T-cell (primary cell): ENCODE measurements at places on chromosomes 4 and X.

DNA sequence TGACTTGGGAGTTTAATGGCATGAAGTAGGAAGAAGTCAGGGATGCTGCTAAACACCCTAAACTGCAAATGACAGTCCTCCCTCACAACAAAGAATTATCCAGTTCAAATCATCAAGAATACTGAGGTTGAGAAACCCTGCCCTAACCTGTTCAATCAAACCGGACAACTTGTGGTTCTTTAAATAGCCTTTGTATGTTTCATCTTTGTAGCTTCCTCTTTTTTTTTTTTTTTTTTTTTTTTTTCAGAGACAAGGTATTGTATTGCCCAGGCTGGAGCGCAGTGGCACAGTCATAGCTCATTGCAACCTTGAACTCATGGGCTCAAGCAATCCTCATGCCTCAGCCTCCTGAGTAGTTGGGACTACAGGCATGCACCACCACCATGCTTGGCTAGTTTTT, 52.5 kb upstream of the TTC29 start:
- DNase-seq: no peak
- no peak overlapping the region for H3K4me3 ChIP-seq
- no peaks in the 10 kb centered on the region for H3K36me3 ChIP-seq
- H3K27ac ChIP-seq: no peak overlapping the region
- H3K27me3 ChIP-seq: peaks cover 1% of the 10 kb centered on the region
- no peaks in the 10 kb centered on the region for H3K4me1 ChIP-seq

DNA sequence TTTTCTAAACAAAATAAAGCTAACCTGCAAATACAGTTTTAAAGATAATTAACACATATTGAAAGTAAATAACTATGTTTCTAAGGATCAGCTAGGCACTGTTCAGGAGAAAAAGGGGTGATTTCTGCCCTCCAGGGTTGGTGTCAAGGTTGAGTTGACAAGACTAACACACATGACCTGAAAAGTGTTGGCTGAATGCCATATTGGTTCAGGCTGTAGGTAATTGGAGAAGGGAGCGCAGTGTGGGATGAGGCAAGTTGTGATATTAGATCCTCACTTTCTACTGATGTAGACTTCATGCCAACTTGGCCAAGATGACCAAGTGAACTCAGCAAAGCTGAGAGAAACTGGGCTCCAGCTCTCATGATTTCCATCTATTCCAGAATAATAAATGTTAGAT, 42.2 kb downstream of the PPM1K start:
- no peak for DNase-seq
- no peak overlapping the region for H3K4me3 ChIP-seq
- peaks cover 5% of the 10 kb centered on the region for H3K27me3 ChIP-seq

GRCh38 chr4:186192066-186192612, 772 bp downstream of the CYP4V2 start:
- H3K36me3 ChIP-seq: peaks cover 5% of the 10 kb centered on the region
- peak overlapping the region; percentile 90 for H3K4me3 ChIP-seq
- no peak for DNase-seq
- peaks cover 9% of the 10 kb centered on the region for H3K4me1 ChIP-seq
- no peaks in the 10 kb centered on the region for H3K27me3 ChIP-seq

DNA sequence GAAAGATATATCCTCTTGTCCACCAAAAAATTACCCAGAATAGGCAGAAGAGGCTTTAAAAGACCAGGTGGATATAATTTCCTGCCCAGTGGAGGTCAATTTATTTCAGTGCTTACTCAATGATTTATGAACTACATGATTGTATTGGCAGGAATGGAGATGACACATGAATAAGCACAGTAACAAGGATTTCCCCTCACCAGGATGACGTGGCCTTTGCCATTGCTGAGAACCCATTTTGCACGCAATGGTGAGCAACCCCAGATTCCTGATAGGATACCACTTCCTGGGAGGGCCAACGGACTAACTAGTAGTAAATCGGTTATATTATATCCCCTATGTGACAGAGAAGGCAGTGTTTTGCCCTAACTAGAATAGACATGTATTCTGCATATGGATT, 11.6 kb upstream of the TTC29 start:
- no peak overlapping the region for H3K27ac ChIP-seq
- DNase-seq: no peak
- no peaks in the 10 kb centered on the region for H3K36me3 ChIP-seq

GRCh38 chr4:2406920-2407319, 11.5 kb downstream of the ZFYVE28 start:
- no peaks in the 10 kb centered on the region for H3K36me3 ChIP-seq
- H3K27me3 ChIP-seq: peaks cover 8% of the 10 kb centered on the region
- H3K4me1 ChIP-seq: peaks cover 46% of the 10 kb centered on the region
- DNase-seq: no peak

DNA sequence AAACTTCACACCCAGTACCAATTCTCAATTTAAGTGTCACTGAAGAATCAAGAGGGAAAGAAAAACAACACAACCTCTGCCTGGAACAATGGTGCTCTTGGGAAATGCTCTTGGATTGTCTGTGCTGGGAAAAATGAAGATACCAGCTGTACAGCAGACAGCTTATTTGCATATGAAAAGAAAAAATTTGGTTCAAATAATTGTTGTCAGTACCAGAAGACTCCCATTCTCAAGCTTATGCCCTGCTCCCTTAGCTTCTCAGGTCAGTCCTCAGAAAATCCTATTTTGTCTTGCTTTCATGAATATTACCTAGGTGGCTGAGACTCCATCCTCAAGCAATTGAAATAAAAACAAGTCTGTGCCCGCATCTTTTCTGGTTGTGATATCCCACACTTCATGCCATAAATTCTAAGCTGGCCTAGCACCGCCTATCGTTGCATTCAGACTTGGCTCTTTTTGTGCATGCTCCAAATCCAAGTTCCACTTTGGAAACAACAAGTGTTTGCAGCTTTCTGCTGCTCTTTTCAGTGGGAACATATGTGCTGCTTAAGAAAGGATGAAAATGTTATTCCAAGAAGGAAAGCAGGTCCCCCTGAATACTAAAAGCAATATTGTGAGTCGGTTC, 431.6 kb downstream of the INPP4B start:
- peak overlapping the region; percentile 42 for H3K27ac ChIP-seq
- DNase-seq: no peak
- no peaks in the 10 kb centered on the region for H3K36me3 ChIP-seq
- H3K4me1 ChIP-seq: peaks cover 16% of the 10 kb centered on the region
- no peaks in the 10 kb centered on the region for H3K27me3 ChIP-seq
- H3K4me3 ChIP-seq: no peak overlapping the region

DNA sequence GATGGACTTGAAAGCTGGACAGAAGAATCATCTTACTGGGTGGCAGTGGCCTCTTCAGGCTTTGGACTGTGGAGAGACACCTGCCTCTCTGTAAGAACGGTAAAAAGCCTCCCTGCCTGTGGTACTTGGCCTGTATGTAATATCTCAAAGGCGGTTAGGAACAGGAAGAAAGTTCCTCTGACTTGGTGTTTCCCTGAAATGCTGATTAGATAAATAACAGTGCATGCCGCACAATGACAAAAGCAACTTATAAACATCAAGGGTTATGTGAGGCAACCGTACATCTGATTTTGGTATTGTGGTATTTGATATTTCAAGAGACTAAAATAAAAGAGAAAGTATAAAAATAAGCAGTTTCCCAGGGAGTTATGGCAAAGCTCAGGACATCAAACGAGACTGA, 92.4 kb upstream of the SORBS2 start:
- H3K27ac ChIP-seq: no peak overlapping the region
- no peaks in the 10 kb centered on the region for H3K36me3 ChIP-seq
- no peak overlapping the region for H3K4me3 ChIP-seq
- no peak for DNase-seq

DNA sequence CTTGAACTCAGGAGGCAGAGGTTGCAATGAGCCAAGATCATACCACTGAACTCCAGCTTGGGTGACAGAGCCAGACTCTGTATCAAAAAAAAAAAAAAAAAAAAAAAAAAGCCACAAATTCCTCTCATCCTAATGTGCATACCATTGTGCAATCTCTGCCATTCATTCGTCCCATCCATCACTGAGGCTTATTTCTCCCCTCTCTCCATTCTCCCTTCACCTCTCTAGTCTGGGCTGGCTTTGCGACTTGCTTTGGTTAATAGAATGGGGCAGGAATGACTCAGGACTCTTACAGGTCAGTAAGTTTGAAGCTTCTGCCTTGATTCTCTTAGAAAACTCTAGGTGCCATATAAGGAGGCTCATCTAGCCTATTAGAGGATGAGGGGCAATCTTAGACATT, 60.3 kb upstream of the DDX3X start:
- no peak for DNase-seq
- no peaks in the 10 kb centered on the region for H3K27me3 ChIP-seq
- H3K36me3 ChIP-seq: no peaks in the 10 kb centered on the region
- peaks cover 14% of the 10 kb centered on the region for H3K4me1 ChIP-seq
- H3K4me3 ChIP-seq: no peak overlapping the region

- no peaks in the 10 kb centered on the region for H3K36me3 ChIP-seq
- H3K4me3 ChIP-seq: no peak overlapping the region
- no peaks in the 10 kb centered on the region for H3K27me3 ChIP-seq
- H3K4me1 ChIP-seq: no peaks in the 10 kb centered on the region
- no peak for DNase-seq
Observed at GRCh38 chr4:181121733-181122132, 1121.5 kb upstream of the TENM3 start.

- no peak overlapping the region for H3K27ac ChIP-seq
- no peak overlapping the region for H3K4me3 ChIP-seq
- no peaks in the 10 kb centered on the region for H3K36me3 ChIP-seq
- no peaks in the 10 kb centered on the region for H3K4me1 ChIP-seq
- DNase-seq: no peak
- H3K27me3 ChIP-seq: no peaks in the 10 kb centered on the region
Observed at GRCh38 chr4:100979736-100980135, 367.6 kb downstream of the PPP3CA start.

DNA sequence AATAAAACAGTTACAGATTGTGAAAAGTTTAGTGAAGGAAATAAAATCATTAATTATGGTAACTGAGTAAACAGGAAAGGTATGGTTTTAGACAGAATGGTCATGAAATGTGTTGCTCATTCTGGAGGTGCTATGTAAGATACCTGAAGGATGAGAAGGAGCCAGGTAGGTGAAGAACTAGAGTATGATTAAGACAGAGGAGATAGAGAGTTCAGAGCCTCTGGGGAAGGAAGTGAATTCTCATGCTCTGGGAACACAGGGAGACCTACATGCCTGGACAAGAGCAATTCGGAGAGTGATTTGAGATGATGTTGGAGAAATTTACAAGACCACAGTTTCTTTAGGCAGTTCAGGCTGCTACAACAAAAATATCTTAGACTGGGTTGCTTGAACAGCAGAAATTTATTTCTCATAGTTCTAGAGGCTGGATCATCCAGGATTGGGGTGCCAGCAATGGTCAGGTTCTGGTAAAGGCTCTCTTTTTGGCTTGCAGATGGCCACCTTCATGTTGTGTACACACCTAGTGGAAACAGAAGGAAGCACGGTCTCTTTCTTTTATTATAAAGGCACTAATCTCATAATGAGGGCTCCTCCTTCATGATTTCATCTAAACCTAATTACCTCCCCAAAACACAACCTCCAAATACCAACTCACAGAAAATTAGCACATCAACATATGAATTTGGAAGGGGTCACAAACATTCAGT, 1416.1 kb downstream of the PCDH7 start:
- H3K4me1 ChIP-seq: no peaks in the 10 kb centered on the region
- H3K27me3 ChIP-seq: no peaks in the 10 kb centered on the region
- no peak overlapping the region for H3K4me3 ChIP-seq
- no peak overlapping the region for H3K27ac ChIP-seq

- peak overlapping the region; percentile 57 for H3K27ac ChIP-seq
- peaks cover 29% of the 10 kb centered on the region for H3K4me1 ChIP-seq
- peaks cover 66% of the 10 kb centered on the region for H3K36me3 ChIP-seq
- H3K4me3 ChIP-seq: no peak overlapping the region
Observed at GRCh38 chrX:119647089-119647488, 40.9 kb upstream of the NKRF start.
